Sciatic nerve (tissue), 2 donors: ENCODE measurements at places on chromosomes 2 and 18. TPM values are rescaled to one million over a fixed set of nuclear protein-coding genes. Genes with fewer than 3 reads are reported as not detected.

DNA sequence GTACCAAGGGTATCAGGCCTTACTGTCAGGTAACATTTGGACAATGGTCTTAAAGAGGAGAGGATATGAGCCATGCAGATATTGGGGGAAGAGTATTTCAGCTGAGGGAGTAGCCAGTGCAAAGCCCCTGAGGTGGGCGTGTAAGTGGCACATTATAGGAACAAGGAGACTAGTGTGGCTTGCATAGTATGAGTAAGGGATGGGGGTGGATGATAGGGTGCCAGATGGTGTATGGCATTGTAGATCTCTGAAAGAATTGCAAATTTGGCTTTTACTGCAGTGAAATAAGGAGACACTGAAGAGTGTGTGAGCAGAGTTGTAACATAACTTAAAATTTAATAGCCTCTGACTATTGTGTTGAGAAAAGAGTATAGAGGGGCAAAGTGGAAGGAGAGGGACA lies 244.0 kb downstream of the PDE11A start:
- no peak for DNase-seq

GRCh38 chr18:56233595-56233994 lies 404.8 kb downstream of the TXNL1 start:
- no peak for DNase-seq

GRCh38 chr2:237993701-237994100 lies 26.9 kb downstream of the UBE2F start:
- no peak for DNase-seq

The ASAP2 gene
- 47.1 TPM for total RNA-seq

DNA sequence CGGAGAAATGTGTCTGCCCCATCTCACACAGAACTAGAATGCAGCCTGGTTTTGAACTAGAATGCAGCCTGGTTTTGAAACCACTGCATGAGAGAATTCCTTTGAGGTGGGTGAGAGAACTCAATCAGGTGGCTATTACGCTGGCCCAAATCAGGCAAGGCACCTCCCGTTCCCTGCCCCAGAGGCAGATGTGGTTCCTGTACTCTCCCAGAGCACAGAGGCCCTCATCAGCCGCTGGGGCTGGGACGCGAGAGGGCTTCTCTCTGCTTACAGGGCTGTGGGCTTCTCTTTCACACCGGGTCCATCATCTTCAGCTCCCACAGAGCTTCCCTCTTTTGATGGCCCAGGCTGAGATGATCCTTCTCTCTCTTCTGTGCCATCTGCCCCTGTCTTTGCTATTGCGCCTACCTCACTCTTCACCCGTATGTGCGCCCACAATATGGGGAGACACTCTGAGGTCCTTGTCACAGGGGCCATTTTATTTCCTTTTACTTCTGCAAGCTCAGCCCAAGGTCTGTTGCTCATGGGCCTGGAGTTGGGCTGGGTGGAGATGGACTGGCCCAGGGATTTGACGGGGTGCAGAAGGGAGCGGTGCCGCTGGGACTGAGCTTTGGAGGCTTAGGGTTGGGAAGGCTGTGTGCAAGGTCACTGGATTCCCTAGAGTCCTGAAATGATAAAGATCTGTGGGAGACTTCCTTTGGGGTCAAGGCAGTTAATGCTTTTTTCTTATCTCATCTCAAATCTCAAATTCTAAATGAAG lies 84.4 kb upstream of the HS6ST1 start:
- DNase-seq, result peak; percentile 14

- no peak for DNase-seq
Measured at GRCh38 chr2:211216221-211216620, 659.8 kb downstream of the CPS1 start.
